GM04504 (cell line): ENCODE measurements at places on chromosomes 7 and 10.

GRCh38 chr7:39659356-39660013 lies 36.1 kb downstream of the RALA start:
- DNase-seq: no peak

DNA sequence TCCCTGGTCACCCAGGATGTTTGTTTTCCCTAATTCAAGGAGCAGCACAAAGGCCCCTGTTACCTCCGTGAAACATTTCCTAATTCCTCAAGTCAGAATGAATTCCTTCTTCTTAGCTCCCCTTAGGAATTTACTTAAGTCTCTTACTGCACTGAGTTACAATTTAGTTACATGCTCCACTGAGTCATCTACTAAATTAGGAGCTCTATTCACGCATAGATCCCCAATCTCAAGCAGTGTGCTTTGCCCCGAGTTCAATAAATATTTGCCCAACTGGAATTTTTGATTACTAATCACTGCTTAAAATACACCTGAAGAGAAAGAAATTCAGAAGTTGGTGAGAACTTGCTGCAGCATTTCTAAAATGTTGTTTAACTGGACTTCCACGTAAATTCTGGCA lies 329.4 kb upstream of the MYO3A start:
- no peak for DNase-seq

- DNase-seq: no peak
These were observed 417.1 kb downstream of the AUTS2 start for GRCh38 chr7:70015353-70015752.

DNA sequence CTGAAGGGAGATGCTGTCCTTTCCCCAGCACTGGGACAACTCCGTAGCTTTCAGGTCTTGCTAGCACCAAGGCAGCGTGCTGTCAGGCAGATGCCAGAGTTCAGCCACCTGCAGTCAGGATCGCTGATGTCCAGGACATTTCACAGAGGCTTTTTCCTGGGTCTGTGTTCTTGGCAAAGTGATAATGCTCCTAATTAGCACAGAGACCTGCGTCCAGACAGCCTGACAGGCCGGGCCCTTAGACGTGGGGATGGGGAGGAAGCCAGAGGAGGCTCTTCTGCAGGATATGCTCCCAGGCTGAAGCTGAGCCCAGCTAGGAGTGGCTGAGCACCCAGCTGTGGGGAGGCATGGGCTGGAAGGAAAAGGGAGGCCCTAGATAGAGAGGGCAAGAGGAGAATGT lies 82.5 kb upstream of the TBX20 start:
- no peak for DNase-seq
